Spleen (tissue), 13 donors: ENCODE measurements at places on chromosomes 3 and 15.
A peak's percentile ranks its signal among the peaks of the same experiment; 100 is the strongest.

DNA sequence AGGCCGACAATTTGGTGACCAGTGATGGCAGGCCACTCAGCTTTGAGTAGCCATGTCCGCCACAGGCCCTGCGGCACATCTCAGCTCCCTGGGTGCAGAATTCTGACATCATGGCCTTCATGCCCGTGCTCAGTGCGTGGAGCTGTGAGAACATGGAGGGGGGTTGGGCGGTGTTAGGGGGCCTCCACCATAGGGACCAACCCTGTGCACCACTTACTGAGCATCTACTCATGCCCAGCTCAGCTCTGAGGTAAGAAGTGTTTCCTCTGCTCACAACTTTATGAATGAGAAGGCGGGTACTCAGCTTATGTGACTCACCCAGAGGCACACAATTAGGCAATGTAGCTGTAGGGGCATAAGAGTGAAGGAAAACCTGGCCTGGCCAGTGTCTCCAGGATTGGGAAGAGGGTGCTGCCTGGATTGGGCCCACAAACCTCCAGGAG is 10.5 kb downstream of the ACOX2 start:
- H3K4me3 ChIP-seq, result no peak overlapping the region
- H3K27me3 ChIP-seq, result no peaks in the 10 kb centered on the region
- no peaks in the 10 kb centered on the region for H3K36me3 ChIP-seq
- no peak overlapping the region for H3K27ac ChIP-seq
- H3K4me1 ChIP-seq, result peaks cover 8% of the 10 kb centered on the region
- no peak for DNase-seq

DNA sequence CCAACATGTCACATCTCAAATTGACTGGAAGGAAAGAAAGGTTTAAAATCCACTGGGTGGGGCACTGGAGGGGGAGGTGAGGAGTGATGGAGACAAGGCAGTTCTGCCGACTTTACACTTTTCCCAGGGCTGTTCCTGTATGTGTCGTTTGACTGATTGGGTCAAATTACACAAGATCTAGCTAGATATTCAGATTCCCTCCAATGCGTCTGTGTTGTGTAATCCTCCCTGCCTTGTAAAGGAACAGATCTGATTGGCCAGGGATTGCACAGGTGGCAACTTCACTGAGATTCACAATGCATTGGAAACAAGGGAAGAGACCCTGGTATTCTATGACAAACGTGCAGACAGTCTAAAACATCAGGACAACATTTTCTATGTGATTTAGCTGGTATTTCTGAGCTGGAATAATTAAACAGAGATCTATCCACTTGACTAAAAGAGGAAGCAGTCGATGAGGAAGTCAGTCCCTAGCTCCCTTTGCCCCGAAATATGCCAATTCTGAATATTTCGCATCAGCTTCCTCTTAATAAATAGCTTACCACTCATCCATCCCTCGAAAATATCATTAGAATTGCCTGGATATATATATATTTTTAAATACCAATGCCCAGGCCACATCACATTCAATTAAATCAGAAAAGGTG is 312.9 kb downstream of the RORA start:
- H3K27me3 ChIP-seq, result no peaks in the 10 kb centered on the region
- H3K27ac ChIP-seq, result no peak overlapping the region
- H3K4me3 ChIP-seq, result no peak overlapping the region
- no peaks in the 10 kb centered on the region for H3K36me3 ChIP-seq
- no peak for DNase-seq

- no peaks in the 10 kb centered on the region for H3K36me3 ChIP-seq
- no peak for DNase-seq
- no peak overlapping the region for H3K27ac ChIP-seq
Measured at GRCh38 chr3:133709139-133709750, 36.9 kb upstream of the TF start.

DNA sequence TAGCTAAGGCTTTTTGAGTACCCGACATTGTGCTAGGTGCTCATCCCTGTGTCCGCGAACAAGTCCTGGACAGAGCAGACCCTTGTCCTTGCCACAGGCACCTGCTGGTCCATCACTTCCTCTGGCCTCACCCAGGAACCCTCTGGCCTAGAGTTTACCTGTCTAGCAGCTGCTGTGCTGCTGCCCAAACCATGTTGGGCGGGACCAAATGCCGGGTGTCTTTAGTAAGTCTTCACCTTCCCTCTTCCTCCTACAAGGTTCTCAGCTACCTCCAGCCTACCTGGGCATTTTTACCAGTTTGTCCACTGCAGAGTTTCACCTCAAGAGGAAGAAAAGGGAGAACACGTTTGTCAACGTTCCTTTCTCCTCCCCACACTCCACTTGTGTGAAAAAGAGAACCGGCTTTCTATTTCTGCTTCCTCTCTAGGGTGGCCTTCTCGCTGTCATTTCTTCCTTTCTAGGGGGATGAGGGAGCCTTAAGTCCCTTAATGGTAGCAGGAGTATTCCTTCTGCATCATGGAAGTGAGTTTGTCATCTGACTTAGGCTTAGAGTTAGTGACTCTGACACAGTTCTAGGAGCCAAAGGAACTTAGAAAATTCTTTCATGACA is 80.4 kb upstream of the GCNT3 start:
- DNase-seq, result no peak
- no peaks in the 10 kb centered on the region for H3K27me3 ChIP-seq
- no peak overlapping the region for H3K4me3 ChIP-seq
- H3K4me1 ChIP-seq, result peaks cover 35% of the 10 kb centered on the region

DNA sequence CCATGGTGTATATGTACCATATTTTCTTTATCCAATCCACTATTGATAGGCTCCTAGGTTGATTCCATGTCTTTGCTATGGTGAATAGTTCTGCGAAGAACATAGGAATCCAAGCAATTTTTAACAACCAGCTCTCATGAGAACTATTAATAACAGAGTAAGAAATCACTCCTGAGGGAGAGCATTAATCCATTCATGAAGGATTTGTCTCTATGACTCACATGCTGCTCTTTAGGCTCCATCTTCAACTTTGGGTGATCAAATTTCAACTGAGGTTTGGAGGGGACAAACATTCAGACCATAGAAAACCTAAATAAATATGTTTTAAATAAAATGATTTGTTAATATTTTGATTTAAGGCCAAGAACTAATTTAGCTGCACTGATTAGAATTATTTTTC is 147.4 kb downstream of the NSUN3 start:
- H3K36me3 ChIP-seq, result no peaks in the 10 kb centered on the region
- no peaks in the 10 kb centered on the region for H3K27me3 ChIP-seq
- DNase-seq, result no peak
- no peak overlapping the region for H3K27ac ChIP-seq
- no peak overlapping the region for H3K4me3 ChIP-seq
- H3K4me1 ChIP-seq, result no peaks in the 10 kb centered on the region

DNA sequence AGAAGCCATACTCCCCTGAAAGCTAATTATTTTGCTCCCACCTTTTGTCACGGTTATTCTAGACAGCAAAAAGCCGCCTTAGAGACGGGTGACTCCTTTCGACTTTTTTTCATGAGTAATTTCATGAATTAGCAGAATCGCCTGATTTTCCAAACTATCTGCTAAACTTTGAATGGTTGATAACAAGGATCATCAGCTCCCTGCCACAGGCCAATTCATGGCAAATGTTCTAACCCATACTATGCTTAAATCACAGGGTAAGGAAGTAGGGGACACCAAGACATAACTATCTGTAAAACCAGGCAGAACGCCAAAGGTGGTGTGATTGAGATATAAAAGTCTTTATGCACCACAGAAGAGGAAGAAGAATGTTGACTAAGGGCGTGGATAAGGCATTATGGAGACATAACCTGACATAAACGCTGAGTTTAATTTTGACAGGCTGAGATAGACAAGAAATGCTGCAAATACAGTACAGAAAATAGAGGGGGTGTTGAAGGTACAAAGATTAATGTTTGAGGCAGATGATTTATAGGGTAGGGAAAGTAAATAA is 891 bp upstream of the DMXL2 start:
- peak overlapping the region; percentile 89 for H3K27ac ChIP-seq
- H3K27me3 ChIP-seq, result peaks cover 8% of the 10 kb centered on the region
- peaks cover 33% of the 10 kb centered on the region for H3K4me1 ChIP-seq
- DNase-seq, result no peak
- H3K36me3 ChIP-seq, result no peaks in the 10 kb centered on the region
- peak overlapping the region; percentile 90 for H3K4me3 ChIP-seq

GRCh38 chr3:101377796-101378195 is 57.4 kb upstream of the IMPG2 start:
- DNase-seq, result no peak
- H3K27me3 ChIP-seq, result no peaks in the 10 kb centered on the region
- peaks cover 19% of the 10 kb centered on the region for H3K4me1 ChIP-seq
- no peak overlapping the region for H3K4me3 ChIP-seq
- no peaks in the 10 kb centered on the region for H3K36me3 ChIP-seq

- no peak overlapping the region for H3K27ac ChIP-seq
- peaks cover 5% of the 10 kb centered on the region for H3K4me1 ChIP-seq
- no peaks in the 10 kb centered on the region for H3K36me3 ChIP-seq
Measured at GRCh38 chr3:127831723-127832172, 9.4 kb upstream of the MGLL start.

DNA sequence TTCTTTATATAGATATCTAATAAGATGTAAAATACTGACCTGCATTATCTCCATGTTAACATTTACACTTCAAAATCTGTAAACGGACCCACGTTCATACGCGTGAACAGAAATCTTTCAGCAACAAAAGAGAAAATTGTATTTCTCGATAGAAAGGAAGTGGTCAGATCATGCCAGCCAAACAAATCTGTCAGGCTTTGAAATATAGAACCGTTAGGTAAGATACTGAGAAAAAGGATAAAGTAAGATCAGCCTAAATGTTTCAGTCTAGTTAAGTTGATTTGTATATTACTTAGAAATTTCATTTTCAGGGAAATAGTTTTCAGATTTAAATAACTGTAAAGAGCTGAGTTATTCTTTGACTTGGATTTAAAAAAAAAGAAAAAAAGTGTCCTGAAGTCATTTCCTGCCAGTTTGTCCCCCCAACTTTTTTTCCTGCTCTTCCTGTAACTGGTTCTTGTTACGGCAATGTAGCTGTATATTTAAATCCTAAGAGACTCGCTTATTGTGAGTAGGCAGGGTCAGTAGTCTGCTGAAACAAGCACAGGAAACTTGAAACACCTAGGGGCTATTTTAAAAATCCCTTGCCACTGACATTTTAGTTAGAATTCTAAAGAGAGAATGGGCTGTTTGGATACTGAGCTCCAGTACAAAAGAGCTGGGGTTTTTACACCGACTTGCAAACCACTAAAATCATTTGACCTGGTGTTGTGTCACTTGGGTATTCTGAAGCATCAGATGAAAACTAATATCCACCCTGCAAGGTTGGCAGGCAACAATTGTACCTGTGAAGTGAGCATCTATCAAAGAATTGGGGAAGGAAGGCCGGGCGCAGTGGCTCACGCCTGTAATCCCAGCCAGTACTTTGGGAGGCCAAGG is 237.5 kb downstream of the UBE2E2 start:
- H3K4me1 ChIP-seq, result peaks cover 17% of the 10 kb centered on the region
- no peak overlapping the region for H3K4me3 ChIP-seq
- H3K27me3 ChIP-seq, result no peaks in the 10 kb centered on the region
- peak overlapping the region; percentile 29 for H3K27ac ChIP-seq
- DNase-seq, result no peak

DNA sequence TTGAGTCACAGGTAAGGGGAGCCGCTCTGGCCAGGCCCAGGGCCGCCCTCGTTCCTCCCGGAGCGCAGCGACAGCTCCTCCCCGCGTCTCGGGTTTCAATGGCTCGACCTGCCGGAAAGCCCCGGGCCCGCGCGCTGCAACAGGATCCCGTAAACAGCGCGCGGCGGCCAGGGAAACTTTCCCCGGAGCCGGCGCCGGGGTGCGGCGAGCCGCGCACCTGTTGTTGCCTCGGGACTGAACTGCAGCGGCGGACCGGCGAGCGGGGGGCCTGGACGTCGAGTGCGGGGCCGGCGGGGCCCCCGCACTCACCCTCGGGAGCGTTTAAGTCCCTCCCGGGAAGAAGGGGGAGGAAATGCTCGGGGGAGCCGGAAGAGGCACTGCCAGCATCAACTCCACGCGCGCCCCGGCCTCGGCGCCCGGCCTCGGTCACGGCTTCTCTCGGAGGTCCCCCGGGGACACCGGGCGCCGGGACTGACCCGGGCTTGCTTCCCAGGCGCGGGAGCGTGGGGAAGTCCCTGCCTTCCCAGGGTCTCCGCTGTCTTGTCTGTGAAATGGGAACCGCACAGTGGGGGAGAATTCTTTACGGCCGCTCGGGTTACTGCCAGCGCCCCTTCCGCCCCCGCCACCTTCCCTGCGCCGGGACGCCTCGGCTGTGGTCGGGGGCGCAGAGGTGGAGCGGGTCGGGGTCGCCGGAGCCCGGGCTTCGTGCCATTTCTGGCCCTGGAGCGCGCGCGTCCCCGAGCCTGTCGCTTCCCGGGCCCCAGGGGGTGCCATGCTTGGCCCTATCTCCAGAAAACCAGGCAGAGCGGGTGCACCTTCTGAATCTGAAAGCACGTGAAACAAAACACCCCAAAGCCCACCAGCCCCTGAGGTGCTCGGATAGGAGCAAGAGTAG is 7.5 kb upstream of the PGPEP1L start:
- peak; percentile 84 for DNase-seq
- H3K27ac ChIP-seq, result no peak overlapping the region
- H3K4me1 ChIP-seq, result peaks cover 13% of the 10 kb centered on the region
- no peaks in the 10 kb centered on the region for H3K27me3 ChIP-seq
- no peaks in the 10 kb centered on the region for H3K36me3 ChIP-seq

- H3K27me3 ChIP-seq, result no peaks in the 10 kb centered on the region
- no peaks in the 10 kb centered on the region for H3K36me3 ChIP-seq
- DNase-seq, result peak; percentile 66
- H3K27ac ChIP-seq, result no peak overlapping the region
- no peak overlapping the region for H3K4me3 ChIP-seq
- peaks cover 10% of the 10 kb centered on the region for H3K4me1 ChIP-seq
Measured at GRCh38 chr15:28954466-28955159, 68.8 kb downstream of the APBA2 start.

- no peaks in the 10 kb centered on the region for H3K27me3 ChIP-seq
- H3K4me1 ChIP-seq, result peaks cover 5% of the 10 kb centered on the region
- H3K4me3 ChIP-seq, result no peak overlapping the region
- no peak for DNase-seq
Measured at GRCh38 chr3:11307830-11308432, 35.7 kb downstream of the ATG7 start.

- no peaks in the 10 kb centered on the region for H3K27me3 ChIP-seq
- H3K4me3 ChIP-seq, result no peak overlapping the region
- no peak for DNase-seq
- H3K36me3 ChIP-seq, result no peaks in the 10 kb centered on the region
Measured at GRCh38 chr3:115208066-115208750, 61.1 kb upstream of the ZBTB20 start.

DNA sequence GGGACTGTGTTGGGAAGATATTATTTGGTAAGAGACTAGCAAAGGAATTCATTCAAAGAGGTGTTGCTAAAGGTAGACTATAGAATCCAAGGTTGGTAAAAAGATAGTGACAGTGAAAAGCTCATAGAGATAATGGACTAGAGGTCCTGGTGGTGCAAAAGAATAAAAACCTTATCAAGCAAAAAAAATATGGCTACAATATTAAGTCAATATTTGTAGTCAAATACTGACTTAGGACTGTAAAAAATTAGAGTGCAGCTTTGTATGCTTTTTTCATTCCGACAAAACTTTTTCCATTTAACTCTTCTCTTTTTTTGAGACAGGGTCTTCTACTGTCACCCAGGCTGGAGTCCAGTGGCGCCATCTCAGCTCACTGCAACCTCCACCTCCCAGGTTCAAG is 444.0 kb upstream of the AGTR1 start:
- no peak overlapping the region for H3K4me3 ChIP-seq
- H3K36me3 ChIP-seq, result no peaks in the 10 kb centered on the region

GRCh38 chr15:69701198-69701597 is 248.6 kb downstream of the RPLP1 start:
- peaks cover 6% of the 10 kb centered on the region for H3K4me1 ChIP-seq
- no peak for DNase-seq
- no peak overlapping the region for H3K4me3 ChIP-seq
- H3K27ac ChIP-seq, result no peak overlapping the region
